ENCODE measurements at places on chromosomes 11 and 22.

DNA sequence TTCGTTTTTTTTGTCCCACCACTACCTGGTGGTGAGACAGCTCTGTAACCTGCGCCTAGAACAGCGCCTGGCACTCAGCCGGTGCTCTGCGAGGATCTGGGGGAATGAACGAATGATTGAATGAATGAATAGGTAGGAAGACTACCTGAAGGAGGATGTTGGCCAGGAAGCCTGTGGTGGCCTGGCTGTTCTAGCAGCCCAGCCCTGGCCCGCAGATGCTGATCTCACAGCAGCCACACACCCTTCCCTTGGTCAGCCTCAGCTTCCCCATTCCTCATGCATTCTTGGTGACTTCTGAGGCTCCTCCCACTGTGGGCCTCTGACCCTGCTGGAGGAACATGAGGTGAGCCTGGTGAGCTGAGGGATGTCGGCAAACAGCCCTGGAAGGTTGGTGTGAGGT, 3.7 kb downstream of the TRPM5 start:
- DNase-seq: no peak

DNA sequence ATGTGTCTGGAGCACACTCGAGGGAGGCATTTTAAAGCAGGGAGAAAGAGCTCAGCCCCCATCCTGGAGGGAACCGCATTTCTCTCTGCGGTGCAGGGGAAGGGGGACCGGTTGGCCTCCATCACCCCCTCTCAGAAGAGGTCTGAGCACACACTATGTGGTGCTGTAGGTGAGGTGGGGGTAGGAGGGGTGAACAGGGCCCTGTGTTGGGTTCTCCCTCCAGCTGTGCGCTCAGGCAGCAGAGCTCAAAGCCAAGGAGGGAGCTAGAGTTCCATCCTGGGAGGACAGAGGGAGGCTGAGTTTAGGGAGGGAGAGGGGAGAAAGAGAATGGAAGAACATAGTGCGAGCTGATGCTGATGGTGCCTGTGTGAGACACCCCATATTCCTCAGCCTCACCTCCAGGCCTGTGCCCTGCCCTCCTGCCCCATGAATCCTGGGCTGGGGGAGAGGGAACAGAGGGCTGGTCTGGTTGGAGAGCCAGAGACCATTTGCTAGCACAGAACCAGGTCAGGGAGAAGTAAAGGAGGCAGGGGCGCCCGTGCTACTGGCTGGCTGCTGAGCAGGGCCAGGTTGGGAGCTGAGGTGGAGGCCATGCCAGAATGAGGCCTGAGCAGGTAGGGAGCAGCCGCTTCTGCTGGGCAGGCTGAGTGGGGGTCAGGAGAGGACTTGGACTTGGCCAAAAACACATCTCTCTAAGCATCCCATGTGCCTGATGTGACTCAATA, 43.7 kb downstream of the ALX4 start:
- DNase-seq: no peak

GRCh38 chr11:18727479-18728236, 1.7 kb upstream of the IGSF22 start:
- DNase-seq: no peak

- DNase-seq: no peak
Observed at GRCh38 chr22:30990690-30991089, 21.6 kb downstream of the TUG1 start.

GRCh38 chr11:3220101-3220500, 1.5 kb upstream of the MRGPRG start:
- DNase-seq: no peak

- no peak for DNase-seq
Observed at GRCh38 chr11:75078233-75078632, 18.4 kb downstream of the OR2AT4 start.

DNA sequence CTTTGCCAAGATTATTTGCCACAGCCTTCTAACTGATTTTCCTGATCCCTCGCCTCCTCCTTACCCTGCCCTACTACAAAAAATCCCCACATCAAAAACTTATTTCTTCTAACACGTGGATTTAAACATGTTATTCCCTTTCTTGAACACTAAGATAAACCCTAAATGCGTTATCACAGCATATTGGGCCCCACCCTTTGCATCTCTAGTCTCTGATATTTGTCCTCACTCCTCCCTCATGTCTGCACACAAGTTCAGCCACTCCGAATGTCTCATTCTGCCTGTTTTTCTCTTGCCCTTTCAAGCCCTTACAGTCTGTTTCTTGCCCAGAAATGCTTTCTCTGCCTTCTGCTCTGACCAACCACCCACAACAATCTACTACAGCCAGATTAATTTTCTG, 10.6 kb upstream of the ACER3 start:
- DNase-seq: no peak

GRCh38 chr11:110323786-110324185, 27.4 kb upstream of the RDX start:
- DNase-seq: no peak

GRCh38 chr11:115539844-115540243, 35.6 kb upstream of the CADM1 start:
- no peak for DNase-seq

DNA sequence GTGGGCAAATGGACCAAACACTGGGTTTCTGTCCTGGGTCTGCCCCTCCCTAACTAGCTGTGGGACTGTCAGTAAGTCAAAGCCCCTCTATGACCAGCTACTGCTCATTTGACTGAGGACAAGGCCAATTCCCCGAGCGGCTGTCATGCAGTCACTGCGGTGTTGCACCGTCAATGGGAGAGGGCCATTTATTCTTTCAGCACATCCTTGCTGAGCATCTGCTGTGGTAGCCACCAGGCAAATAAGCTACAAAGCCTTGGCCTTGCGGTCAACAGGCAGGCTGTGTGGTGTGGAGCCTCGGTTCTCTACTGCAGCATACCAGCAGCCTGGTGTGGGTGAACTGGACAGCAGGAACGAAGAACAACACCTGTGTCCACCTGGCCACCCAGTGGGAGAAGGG, 25.8 kb upstream of the SERPIND1 start:
- no peak for DNase-seq

GRCh38 chr11:64564947-64565889, 25.8 kb upstream of the SLC22A12 start:
- no peak for DNase-seq

DNA sequence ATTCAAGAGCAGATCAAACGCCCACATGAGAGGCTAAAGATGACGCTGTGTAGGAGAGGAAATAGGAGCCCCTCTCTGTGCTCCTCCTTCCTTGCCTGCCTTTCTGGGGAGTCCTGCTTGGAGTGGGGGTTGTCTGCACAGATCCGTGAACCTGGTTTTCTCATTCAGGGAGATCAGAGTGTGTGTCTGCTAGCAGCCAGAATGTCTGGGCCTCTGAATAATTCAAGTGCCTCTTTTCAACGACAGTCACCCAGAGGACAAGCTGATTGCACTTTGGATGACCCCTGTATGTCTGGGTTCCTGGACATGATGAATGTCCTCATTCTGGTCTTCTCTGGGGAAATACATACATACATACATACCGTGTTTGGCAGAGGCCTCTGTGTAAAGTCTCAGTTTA, 592.5 kb upstream of the B3GAT1 start:
- no peak for DNase-seq

GRCh38 chr11:29027436-29027835, 919.2 kb downstream of the METTL15 start:
- DNase-seq: no peak
